Smooth muscle cell of the brain vasculature (primary cell): ENCODE measurements at places on chromosomes 11 and 22.

GRCh38 chr11:109747839-109748238, 325.8 kb downstream of the C11orf87 start:
- DNase-seq, result no peak

GRCh38 chr11:128827191-128827893, 39.8 kb downstream of the KCNJ1 start:
- no peak for DNase-seq

GRCh38 chr22:20773793-20774212, at the start of gene SERPIND1:
Gene SERPIND1, plus strand, starts transcription at chr22:20774113. Its CDS starts 5,200 bp downstream, at chr22:20779313.
- no peak for DNase-seq

- no peak for DNase-seq
These were observed 2.0 kb downstream of the GNAZ start for GRCh38 chr22:23072077-23072910.

- no peak for DNase-seq
These were observed 24.1 kb downstream of the ASCC2 start for GRCh38 chr22:29814003-29814402.

DNA sequence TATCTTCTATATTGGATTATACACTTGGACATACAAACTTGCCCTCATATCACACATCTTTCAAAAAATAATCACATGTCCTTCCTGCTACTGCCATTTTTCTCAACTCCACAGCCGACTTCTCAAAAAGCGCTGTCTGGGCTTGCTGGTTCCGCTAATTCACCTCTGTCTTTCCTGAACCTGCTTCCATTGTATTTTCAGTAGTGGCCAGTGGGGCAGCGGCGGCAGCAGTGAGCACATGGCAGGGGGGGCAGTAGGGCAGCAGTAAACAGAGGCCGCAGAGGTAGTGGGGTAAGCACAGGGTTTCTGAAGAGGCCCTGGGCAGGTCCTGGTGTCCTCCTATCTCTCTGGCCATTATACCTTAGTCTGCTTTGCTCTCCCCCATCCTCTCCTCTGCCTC, 126.3 kb downstream of the RRAS2 start:
- DNase-seq, result no peak

GRCh38 chr11:16070573-16070972, 285.8 kb downstream of the SOX6 start:
- DNase-seq, result no peak

DNA sequence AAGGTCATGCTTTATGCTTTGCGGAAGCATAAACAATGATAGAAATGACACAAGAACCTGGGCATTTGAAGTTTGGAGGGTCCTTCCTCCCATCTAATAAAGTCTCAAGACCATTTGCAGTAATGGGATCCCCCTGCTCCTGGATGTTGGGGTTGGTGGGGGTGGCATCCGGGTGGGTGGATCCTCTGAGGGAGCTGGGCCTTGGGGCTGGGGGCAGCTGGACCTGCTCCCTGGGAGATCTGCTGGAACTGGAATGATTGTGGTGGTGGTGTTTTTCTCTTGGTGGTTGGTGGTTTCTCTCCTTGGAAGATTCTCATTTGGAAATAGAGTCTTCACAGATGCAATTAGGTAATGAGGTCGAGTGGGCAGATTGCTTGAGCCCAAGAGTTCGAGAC, 2.2 kb upstream of the NAP1L4 start:
- DNase-seq, result no peak
